ENCODE measurements at places on chromosomes 12 and 14.
A peak's percentile ranks its signal among the peaks of the same experiment; 100 is the strongest.

DNA sequence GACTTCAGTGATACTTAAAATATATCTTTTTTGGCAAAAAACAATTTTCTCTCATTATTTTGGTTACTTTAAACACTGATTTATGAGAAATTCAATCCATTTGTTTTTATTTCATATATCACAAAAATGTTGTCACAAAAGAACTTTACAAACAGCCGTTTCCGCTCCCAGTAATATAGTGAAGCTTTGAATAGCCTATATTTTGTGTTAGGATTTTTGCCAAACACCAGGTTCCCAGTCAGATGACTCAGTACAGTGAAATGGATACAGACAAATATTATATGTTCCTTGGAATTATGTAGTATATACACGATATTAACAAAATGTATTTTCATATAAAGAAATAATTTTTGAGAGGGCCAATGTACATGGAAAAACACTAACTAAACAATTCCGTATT is 411.1 kb downstream of the CCER1 start:
- DNase-seq: no peak

DNA sequence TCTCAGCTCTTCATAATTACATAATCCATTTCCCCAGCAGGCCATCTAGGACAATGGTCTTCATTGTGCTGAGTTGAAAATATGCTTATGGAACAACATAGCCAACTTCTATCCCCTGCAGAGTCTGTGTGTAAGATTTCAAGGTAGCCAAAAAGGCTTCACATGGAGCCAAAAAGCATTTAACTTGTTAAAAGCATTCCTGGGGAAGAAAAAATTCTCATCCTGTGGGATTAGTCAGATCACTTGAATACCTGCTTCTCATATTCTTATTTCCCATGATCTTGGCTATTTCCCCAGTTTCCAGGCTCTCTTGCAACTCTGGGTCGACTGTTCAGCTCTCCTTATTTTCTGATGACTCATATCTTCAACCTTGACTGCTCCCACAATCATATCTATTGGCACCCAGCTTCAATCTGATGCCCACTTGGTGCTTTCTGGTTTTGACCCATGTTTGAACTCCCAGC is 178.9 kb downstream of the KLHL28 start:
- DNase-seq: no peak

DNA sequence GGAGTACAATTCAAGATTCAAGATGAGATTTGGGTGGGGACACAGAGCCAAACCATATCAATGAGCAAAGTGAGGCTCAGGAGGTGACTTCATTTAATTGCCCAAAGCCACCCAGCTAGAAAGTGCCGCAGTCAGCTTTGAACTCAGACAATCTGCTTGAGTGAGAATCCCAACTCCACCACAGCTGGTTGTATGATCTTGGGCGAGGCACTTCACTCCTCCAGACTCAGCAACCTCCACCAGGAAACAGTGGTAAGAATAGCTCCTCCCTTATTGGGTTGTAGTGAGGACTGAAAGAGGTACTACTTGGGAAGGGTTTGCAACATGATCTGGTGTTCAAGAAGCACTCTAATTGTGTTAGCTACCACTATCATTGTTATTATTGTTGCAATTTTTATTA is 129.2 kb upstream of the RFLNA start:
- no peak for DNase-seq

- DNase-seq: peak; percentile 87
These were observed 124.0 kb downstream of the PDE3A start for GRCh38 chr12:20492251-20492760.
